Vagina (tissue), 2 donors: ENCODE measurements at places on chromosomes 12 and 14. TPM values are rescaled to one million over a fixed set of nuclear protein-coding genes. Genes with fewer than 3 reads are reported as not detected.

KRT83 gene
- not detected for total RNA-seq

OTX2 gene
- total RNA-seq: not detected

ART4 gene
- total RNA-seq: 0.98 TPM

GUCY2C gene
- 0.74 TPM for total RNA-seq

SLC24A4 gene
- total RNA-seq: 1.5 TPM

MEG3 gene
- total RNA-seq: 126 TPM

LRRC10 gene
- not detected for total RNA-seq

CDKN3 gene
- 6.6 TPM for total RNA-seq

- H3K36me3 ChIP-seq: no peaks in the 10 kb centered on the region
- H3K4me1 ChIP-seq: no peaks in the 10 kb centered on the region
- no peak for DNase-seq
- H3K27ac ChIP-seq: no peak overlapping the region
- H3K27me3 ChIP-seq: no peaks in the 10 kb centered on the region
These were observed 4.7 kb upstream of the CPNE6 start for GRCh38 chr14:24066496-24067132.

- no peaks in the 10 kb centered on the region for H3K4me1 ChIP-seq
- H3K36me3 ChIP-seq: no peaks in the 10 kb centered on the region
- H3K4me3 ChIP-seq: no peak overlapping the region
- no peak for DNase-seq
- H3K27ac ChIP-seq: no peak overlapping the region
- H3K27me3 ChIP-seq: no peaks in the 10 kb centered on the region
These were observed 336.5 kb downstream of the FSCB start for GRCh38 chr14:44170556-44170955.

- H3K27me3 ChIP-seq: no peaks in the 10 kb centered on the region
- DNase-seq: no peak
These were observed 18.0 kb upstream of the NT5DC3 start for GRCh38 chr12:103858953-103859601.

DNA sequence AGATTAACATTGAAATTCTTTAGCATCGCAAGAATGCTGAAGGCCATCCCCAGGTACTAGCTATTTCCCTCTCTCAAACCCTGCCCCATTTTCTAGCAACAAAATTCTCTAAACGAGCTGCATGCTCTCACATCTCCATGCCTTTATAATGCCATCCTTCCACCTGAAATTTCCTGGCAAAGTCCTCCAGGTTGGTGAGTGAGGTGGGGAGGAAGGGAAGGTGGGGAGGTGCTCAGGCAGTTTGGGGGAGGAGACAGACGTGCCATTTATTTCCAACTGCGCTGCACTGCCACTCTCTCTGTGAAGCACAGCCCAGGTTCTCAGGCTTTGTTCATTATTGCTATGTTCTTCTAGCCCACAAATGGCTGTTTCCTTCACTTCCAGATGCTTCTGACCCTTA is 208.4 kb downstream of the PAWR start:
- no peaks in the 10 kb centered on the region for H3K36me3 ChIP-seq
- no peaks in the 10 kb centered on the region for H3K27me3 ChIP-seq
- no peak overlapping the region for H3K27ac ChIP-seq
- no peaks in the 10 kb centered on the region for H3K4me1 ChIP-seq

DNA sequence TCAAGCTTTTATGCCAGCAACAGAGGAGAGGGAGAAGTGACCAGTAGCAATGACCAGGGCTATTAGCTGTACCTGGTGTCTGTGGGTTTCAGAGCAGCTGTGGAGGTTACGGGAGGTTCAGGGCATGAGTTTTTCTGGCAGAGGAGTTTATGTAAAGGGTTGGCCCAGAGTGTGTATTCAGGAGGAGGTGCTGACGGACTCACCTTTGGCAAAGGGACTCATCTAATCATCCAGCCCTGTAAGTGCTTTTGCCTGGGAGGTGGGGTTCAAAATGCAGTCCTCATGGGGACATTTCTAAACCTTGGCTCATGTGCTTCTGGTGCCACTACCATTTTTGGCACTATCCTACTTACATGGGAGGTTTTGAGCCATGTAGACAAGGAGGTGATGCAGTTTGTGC is 95.3 kb downstream of the DAD1 start:
- no peak for DNase-seq
- H3K4me1 ChIP-seq: peaks cover 39% of the 10 kb centered on the region
- no peaks in the 10 kb centered on the region for H3K27me3 ChIP-seq
- no peaks in the 10 kb centered on the region for H3K36me3 ChIP-seq

GRCh38 chr14:64324461-64324860 is 30.3 kb upstream of the ESR2 start:
- DNase-seq: no peak
- H3K4me3 ChIP-seq: no peak overlapping the region
- no peaks in the 10 kb centered on the region for H3K36me3 ChIP-seq
- no peaks in the 10 kb centered on the region for H3K4me1 ChIP-seq

- DNase-seq: no peak
- no peak overlapping the region for H3K27ac ChIP-seq
- H3K27me3 ChIP-seq: no peaks in the 10 kb centered on the region
- H3K4me1 ChIP-seq: peaks cover 12% of the 10 kb centered on the region
- H3K36me3 ChIP-seq: peaks cover 16% of the 10 kb centered on the region
- H3K4me3 ChIP-seq: no peak overlapping the region
These were observed 6.1 kb downstream of the C12orf76 start for GRCh38 chr12:110042264-110042663.

GRCh38 chr12:43208627-43209026 is 343.4 kb downstream of the ADAMTS20 start:
- H3K27me3 ChIP-seq: no peaks in the 10 kb centered on the region
- H3K36me3 ChIP-seq: no peaks in the 10 kb centered on the region
- H3K4me3 ChIP-seq: no peak overlapping the region
- no peak overlapping the region for H3K27ac ChIP-seq
- no peaks in the 10 kb centered on the region for H3K4me1 ChIP-seq

GRCh38 chr12:5439788-5440300 is 7.9 kb downstream of the NTF3 start:
- H3K27me3 ChIP-seq: no peaks in the 10 kb centered on the region
- no peaks in the 10 kb centered on the region for H3K36me3 ChIP-seq

GRCh38 chr14:32438517-32438916 is 109.4 kb downstream of the AKAP6 start:
- no peaks in the 10 kb centered on the region for H3K36me3 ChIP-seq
- no peak overlapping the region for H3K27ac ChIP-seq
- no peaks in the 10 kb centered on the region for H3K4me1 ChIP-seq
- DNase-seq: no peak
